GM03348 (cell line): ENCODE measurements at places on chromosomes 11 and 22.

DNA sequence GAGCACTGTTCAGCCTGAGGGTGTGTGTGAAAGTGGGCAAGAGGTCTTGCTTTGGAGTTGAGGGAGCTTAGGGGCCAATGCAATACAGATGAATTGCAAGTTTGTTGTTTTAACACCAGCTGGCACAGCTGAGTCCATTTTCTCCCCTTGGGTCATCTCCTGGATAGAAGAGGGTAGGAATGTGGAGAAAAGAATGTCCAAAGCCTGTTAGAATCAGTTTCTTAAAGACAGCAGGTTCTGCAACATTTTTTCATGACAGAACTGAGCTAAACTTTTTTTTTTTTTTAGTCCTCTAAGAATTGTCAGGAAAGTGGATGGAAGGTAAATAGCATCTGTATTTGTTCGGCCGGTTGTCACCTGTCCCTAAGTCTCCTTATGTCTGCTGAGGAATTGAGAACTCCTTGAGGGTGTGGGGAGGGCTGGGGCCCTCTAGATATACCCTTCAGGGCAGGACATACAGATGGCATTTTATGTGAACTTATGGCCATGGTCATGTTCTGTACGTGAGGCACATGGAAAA is 211.1 kb upstream of the CADM1 start:
- no peak for DNase-seq

- no peak for DNase-seq
These were observed 264.2 kb downstream of the GRM5 start for GRCh38 chr11:88801484-88802123.

DNA sequence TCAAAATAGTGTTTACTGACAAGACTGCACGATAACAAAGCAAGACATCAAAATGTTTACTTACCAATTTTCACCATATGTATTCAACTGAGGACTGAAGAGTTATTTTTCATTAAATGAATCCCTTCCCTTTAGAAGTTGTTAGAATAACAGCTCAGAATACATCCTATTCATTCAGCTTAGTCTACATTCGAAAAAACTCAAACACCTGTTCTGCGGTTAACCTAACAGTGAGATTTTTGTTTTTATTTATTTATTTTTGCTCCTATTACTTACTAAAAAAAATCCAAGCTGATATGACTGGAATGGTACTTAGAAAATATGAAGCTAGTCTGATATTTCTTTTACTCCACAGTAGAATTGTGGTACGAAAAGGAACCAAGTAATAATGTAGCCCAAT is 10.0 kb downstream of the KCNA4 start:
- DNase-seq: no peak

DNA sequence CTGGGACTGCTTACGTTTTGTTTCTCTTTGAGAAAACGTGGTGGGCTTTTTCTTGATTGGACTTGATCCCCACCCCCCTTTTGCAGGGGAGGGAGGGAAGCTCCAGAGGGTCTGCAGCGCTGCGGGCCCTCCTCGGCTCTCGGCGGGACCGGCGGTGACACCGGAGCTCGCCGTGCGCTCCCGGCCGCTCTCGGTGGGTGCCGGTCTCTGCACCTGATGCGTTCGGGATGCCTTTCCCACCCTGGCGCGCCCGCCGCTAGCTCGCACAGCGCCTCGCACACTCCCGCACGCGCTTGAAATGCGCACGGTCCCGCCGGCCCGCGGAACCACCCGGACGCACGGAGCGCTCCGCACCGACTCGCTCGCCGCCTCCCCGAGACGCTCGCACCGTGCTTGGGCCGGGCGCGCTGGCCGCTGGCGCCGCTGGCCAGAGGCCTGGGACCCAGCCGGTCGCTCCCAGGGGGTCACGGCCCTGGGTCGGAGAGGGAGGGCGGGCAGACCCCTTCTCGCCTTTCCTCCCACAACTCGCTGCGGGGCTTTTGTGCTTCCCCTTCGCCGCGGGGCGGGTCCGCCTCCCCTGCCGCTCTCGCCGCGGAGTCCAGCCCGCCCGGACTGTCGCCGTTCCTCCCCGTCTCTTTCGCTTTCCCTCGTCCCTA is 1.0 kb downstream of the ZBTB16 start:
- DNase-seq: peak; percentile 61

DNA sequence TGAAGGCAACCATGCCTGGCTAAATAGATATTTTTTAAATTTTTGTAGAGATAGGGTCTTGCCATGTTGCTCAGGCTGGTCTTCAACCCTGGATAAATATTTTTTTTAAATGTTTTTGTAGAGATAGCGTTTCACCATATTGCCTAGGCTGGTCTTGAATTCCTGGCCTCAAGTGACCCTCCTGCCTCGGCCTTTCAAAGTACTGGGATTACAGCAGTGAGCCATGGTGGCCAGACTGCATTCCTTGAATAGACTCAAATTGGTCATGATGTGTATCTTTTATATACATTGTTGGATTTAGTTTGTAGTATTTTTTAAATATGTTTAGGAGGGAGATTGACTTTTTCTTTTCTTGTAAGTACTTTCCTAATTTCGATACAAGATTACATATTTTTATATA is 325.7 kb upstream of the C11orf87 start:
- no peak for DNase-seq

DNA sequence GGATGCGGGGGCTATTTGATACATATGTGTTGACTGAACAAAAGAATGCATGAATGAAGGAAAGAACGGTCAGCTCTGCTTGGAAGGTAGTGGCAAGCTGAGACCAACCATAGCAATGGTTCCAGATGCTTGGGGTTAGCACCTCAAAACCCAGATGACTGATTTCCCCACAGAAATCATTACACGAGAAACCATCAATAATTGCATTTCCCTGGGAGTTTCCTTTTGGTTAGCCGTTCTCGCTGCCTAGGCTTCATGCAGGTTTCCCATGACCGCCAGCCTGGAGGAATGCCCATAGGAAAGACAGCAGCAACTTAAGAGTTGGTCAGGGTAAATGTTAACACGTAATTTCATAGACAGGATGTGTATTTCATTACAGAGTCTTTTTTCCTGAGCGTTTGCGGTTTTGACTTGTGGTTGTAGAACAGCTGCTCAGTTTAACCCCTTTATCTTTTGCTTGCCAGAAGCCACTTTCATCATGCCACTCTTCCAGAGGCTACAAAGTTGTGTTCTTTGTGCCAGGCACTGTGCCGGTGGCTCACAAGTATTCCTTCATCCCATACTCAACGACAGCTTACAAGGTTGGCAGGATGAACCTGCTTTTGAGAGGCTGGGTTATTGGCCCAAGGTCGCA is 2.8 kb downstream of the IL17RA start:
- DNase-seq: no peak

DNA sequence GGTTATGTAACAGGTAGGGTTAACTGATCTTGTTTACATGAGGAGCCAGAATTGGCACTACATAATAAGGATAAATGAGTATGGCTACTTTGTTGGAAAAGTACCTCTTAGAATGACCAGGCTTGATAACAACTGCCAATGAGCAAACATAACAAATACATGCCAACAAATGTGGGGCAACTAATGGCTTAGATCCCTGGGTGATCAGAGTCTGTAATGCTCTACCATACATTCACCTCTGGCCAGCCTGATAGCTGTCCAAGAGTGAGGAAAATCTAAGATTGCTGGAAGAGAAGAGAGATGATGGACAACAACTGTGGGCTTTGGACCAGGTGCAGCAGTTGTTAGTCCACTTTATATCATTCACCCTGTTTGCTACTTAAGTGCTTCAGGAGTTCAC is 1025.0 kb downstream of the NTM start:
- DNase-seq: no peak

- DNase-seq: peak; percentile 45
These were observed 120.1 kb upstream of the SLC5A12 start for GRCh38 chr11:26841818-26842473.

DNA sequence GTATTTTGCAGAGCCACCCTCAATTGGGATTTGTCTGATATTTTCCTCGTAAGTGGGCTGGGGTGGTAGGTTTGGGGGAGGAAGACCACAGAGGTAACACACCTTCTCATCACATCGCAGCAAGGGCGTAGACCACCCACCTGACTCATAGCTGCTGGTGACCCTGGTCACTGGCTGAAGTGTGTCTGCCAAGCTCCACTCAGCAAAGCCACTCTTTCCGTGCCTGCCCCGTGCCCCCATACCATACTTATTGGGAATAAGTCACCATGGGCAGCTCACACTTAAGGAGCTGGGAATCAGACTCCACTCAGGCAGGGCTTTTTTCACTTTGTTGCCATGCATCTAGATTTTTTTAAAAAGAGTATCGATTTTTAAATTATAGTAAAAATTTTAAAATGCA is 111.6 kb downstream of the PHF21B start:
- DNase-seq: no peak

DNA sequence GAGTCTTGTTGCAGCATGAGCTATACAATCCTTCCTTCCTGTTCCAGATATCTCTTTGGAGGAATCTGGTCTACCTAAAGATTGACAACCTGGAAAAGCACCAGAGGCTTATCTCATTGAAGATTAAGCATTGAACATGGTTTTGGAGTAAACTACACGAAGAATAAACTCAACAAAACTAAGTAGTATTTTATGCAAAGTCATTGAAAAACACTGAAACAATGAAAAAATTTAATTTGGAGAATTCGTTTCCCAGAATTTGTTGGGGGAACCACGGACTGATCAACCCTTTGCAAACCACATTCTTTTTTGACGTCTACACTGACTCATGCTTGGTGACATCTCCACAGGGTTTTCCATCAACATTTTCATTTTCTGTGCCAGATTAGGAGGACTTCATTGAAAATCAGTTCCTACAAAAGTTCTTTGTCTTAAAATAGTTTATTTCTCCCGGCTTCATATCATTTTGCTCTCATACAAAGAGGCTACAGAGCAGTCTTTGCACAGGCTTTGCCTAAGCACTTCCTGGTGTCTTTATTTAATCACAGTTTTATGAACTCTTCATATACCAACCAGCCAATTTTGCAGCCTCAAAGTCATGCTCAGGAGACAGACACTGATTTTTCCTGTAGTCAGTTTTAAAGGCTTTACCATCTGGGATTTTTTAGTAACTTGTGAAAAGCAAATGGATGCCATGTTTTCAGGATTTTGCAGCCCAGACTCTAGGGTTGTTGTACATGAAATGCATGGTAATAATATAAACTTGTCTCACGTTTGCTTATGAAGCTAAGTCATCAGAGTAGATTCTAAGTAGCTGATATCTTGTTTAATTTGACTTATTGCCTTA is 186.3 kb downstream of the C11orf91 start:
- DNase-seq: no peak

DNA sequence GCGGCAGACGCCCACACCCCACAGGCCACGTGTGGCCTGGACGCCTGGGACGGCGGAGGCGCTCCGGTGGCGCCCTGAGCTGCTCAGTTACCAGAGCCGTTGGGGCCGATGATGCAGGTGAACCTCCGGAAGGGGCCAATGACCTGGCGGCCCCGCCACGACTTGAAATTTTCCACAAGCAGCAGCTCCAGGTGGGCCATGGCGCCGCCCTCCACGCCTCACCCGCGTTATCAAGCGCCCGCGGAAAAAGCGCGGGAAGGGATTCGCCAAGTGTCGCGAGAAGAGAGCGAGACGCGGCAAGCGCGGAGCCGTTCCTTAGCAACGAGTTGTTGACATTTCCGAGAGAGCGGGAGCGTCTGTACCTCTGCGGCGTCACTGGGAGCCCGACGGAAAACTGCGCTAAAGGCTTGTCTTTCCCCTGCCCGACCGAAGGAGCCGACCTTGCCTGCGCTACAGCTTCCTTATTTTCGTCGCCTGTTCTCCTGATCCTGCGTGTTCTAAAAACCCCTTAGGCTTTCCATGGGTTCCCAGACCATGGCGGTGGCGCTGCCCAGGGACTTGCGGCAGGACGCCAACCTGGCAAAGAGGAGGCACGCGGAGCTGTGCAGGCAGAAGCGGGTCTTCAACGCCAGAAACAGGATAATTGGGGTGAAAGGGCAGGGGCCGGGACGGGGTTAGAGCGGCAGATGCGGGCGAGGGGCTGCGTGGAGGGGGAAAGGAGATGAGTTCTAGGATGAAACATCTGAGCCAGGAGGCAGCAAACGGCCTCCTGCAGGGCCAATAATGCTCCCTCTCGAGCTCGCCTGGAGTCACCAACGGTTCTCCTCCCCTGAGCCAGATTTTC is at the start of the genes RIBC2 and SMC1B:
Gene RIBC2 (plus strand): TSS at position 326 of the 844 bp plus-strand sequence. CDS start 194 bp downstream, at position 520.
Gene SMC1B (minus strand): TSS at position 232 of the 844 bp plus-strand sequence. CDS start 32 bp downstream, at position 200.
- DNase-seq: peak; percentile 92

- DNase-seq: no peak
These were observed 51.9 kb upstream of the ARHGAP42 start for GRCh38 chr11:100635194-100635593.

- no peak for DNase-seq
These were observed 5.3 kb downstream of the PATZ1 start for GRCh38 chr22:31340765-31341247.

DNA sequence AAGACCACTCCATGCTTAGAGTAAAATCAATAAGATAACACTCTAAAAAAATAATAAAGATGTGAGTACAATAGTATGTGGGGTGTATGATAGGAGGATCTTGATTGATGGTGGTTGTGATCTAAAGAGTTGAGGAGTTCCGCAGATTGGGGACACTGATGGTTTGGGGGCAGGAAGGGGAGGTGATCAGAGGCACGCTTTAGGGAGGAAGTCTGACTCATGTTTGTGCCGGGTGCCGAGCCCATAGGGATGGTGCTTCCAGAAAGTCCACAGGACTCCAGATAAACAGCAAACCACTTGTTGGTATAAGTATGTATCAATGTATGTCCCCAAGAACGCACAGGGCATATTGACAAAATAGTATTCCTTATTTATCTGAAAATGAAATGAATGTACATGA is 27.5 kb downstream of the LINC01488 start:
- no peak for DNase-seq

DNA sequence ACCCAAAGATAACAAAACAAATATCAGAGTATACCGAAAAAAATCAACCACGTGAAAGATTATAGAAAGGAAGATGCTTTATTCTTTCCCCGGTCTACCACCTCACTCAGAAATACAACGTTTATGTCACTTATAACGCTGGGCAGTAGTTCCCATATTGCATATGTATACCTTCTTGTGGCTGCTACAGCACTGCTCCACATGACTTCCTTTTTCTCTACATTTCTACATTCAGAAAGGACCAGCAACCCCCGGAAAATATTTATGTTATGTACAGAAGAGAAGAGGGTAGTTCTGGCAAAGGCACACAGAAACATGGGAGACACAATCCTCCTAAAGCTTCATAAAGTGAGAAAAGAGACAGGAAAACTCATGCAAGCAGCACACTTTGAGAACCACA is 56.8 kb downstream of the MTMR2 start:
- no peak for DNase-seq

- no peak for DNase-seq
These were observed 44.5 kb upstream of the TEAD1 start for GRCh38 chr11:12629601-12630313.

DNA sequence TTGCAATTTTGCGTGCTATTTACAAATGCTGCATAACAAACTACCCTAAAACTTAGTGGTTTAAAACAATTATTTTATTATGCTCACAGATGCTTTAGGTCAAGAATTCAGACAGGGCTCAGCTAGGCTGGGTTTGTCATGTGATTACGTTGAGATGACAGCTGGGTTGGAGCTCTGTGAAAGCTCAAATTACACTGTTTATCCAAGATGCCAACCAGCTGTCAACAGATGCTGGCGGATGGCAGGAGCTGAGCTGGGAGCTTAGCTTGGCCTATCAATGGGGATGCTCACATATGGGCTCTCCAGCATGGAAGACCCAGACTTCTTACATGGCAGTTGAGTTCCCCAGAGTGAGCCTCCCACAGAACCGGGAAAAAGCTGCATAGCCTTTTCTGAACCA is 62.7 kb downstream of the STK33 start:
- DNase-seq: no peak
